ENCODE measurements at places on chromosomes 1 and 21. TPM values are rescaled to one million over a fixed set of nuclear protein-coding genes. Genes with fewer than 3 reads are reported as not detected.
A peak's percentile ranks its signal among the peaks of the same experiment; 100 is the strongest.

LRRC3 gene
- 4.6 TPM for polyA plus RNA-seq

DNA sequence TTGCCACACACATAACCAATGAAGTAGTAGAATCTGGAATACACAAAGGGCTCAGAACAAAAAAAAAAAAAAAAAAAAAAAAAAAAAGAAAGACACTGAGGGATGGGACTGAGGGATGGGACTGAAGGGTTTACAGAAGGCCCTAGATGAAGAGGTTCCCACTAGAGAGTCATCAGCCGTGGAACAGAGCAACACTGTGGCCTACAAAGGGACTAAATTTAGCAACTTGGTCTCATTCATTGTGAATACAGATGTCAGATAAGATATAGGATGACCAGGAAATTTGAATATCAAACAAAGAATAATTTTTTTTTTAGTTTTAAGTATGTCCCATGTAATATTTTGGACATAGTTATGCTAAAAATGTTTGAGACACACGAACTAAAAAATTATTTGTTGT is 62.1 kb downstream of the GLUL start:
- DNase-seq = no peak

GRCh38 chr1:63662056-63662836 is 69.0 kb downstream of the PGM1 start:
- DNase-seq = peak; percentile 72

- no peak for DNase-seq
Observed at GRCh38 chr1:183228347-183229220, 42.5 kb downstream of the LAMC2 start.

GRCh38 chr1:165075725-165076370 is 280.7 kb downstream of the LMX1A start:
- DNase-seq = peak; percentile 35

DNA sequence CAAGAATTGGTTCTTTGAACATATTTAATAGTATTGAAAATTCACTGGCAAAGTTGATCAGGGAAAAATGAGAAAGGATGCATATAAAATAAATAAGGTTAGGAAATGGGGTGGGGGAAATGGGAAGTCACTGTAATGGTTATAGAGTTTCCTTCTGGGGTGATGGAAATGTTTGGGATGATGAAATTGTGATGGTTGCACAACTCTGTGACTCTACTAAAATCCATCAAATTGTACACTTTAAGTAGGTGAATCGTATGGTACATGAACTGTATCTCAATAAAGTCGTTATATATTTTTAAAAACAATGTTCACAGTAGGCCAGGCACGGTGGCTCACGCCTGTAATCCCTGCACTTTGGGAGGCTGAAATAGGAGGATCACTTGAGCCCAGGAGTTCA is 56.4 kb upstream of the ZYG11A start:
- no peak for DNase-seq

ZNF648 gene
- polyA plus RNA-seq = 0.63 TPM

GRCh38 chr1:21530368-21531016 is 21.3 kb downstream of the ALPL start:
- no peak for DNase-seq

DNA sequence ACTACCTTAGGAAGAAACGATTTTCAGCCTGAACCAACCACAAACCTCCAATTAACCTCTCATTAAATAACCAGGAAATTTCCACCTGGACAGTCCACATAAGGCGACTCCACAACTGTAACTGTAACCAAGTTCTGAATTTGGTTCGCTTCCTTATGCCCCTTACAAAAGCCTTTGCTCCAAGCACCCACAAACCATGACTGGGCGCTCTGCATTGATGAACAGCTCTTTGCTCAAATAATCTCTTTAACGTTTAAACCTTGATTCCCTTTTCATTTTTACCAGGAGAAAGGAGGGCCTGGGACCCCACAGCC is 38.2 kb upstream of the ZNF124 start:
- no peak for DNase-seq

GRCh38 chr1:56973923-56974742 is 8.3 kb upstream of the C8B start:
- no peak for DNase-seq

A3GALT2 gene
- polyA plus RNA-seq = not detected

- no peak for DNase-seq
Observed at GRCh38 chr1:203671521-203672278, 45.1 kb downstream of the ATP2B4 start.

KPRP gene
- not detected for polyA plus RNA-seq

DNA sequence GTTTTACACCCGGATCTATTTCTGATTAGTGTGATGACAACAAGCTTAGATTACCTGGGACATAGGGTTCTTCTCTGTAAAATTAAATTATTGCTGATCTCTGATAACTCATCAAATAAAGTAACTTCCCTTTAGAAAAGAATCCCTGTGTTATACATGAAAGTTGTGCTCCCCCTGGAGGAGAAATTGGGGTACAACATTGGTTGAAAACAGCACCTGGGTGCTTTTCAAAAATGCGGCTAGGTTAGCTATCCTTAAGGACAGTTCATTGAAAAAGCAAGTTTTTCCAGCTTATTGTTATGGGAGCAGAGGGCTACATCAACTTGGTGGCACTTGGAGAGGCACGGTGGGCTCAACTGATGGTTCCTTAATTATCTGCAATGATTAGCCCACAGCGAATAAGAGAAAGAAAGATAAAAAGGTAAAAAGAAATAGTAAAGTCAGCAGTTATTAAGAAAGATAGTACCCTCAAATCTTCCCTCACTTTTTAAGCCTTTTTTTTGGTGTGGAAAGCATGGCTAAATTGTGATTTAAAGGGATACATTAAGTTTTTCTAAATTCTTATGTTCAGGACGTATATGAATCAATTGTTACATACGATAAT is 97.8 kb downstream of the FMN2 start:
- DNase-seq = peak; percentile 49

DNA sequence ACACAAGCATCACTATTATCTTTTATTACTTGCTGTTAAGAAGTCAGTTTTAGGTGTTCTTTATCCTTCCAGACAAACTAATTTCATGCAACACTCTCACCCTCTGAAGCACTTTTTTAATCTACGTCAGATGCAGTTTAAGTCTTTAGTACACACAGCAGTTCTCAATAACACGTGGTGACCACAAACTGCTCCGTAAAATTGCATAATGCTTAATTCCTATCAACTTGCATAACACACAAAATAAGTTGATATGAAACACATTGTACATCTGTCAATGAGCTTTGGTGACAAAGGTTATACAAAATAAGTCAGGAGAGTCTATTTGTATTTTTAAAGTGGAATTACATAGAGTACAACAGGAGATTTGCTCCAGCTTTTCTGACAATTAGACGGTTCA is 140.9 kb upstream of the ETS2 start:
- DNase-seq = no peak

GRCh38 chr1:15492596-15492995 is 16.7 kb downstream of the CELA2B start:
- DNase-seq = no peak

- DNase-seq = no peak
Observed at GRCh38 chr1:169318536-169319244, 48.9 kb downstream of the NME7 start.

GRCh38 chr1:12129624-12130023 is 37.2 kb upstream of the TNFRSF1B start:
- no peak for DNase-seq

DNA sequence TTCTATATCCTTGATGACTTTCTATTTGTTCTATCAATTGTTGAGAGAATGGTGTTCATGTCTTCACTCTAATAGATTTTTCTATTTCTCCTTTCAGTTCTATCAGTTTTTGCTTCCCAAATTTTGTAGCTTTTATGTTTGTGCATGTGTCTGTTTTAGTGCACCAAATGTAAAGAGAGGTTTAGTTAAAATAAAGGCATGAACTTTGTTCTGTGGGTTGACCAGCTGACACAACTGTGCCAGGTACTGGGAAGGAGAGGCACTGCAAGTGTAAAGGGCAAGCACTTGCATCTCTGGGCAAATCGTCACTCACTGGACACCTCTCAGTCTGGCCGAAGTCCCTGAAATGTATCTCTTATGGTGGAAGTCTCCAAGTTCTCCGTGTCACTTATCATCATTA is 38.6 kb upstream of the ABCD3 start:
- DNase-seq = no peak

DNAH14 gene
- 22.4 TPM for polyA plus RNA-seq

DNA sequence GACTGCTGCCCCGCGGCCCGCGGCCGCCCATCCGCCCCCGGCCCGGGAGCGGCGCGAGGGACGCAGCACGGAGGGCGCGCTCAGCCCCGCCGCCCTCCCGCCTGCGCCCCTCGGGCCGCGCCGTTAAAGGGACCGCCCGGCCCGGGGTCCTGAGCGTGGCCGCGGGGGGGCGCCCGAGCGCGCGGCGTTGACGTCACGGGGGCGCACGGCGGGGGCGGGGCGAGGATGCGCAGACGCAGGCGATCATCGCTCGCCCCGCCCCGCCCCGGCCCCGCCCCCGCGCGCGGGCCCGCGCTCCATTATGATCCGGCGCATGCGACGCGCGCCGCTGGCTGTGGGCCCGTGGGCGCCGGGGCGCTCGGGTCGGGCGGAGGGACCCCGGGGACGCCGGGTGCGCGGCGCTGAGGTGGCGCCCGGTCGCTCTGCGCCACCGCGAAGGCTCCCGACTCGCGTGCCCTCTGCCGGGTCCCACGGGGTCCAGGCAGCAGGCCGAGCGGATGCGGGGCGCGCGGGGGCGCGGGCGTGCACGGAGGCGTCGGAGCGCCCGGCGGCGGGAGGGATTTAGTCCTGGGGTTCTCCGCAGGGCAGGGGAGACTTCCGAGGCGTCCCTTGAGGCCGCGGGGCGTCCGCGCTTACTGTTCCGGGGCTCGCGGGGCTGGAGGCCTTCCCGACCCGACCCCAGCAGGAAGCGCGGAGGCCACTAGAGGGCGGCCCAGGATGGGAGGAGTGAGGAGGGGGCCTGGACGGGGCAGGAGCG is at the start of gene DVL1:
Gene DVL1 (minus strand): TSS at position 163 of the 757 bp plus-strand sequence. CDS start 353 bp downstream, outside the sequence.
- DNase-seq = peak; percentile 72

DNA sequence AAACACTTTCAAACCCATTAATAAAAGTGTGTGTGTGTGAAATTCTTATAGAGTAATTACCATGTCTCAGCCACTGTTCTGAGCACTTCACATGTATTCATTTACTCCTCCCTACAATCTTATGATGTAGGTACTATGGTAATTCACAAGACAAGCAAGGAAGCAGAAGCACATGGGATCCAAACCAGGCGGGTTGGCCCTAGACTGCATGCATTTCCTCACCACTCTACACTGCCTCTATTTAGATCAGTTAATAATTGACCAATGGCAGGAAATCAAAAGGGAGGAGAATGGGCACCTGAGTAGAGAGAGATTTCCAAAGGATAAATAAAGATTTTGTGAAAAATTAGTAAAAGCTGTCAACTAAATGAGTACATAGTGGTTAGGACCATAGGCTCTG is 15.7 kb downstream of the MAP3K21 start:
- DNase-seq = no peak

LRRC7 gene
- 14.2 TPM for polyA plus RNA-seq

GFI1 gene
- polyA plus RNA-seq = 0.23 TPM

FOXD2 gene
- 6.1 TPM for polyA plus RNA-seq

DNA sequence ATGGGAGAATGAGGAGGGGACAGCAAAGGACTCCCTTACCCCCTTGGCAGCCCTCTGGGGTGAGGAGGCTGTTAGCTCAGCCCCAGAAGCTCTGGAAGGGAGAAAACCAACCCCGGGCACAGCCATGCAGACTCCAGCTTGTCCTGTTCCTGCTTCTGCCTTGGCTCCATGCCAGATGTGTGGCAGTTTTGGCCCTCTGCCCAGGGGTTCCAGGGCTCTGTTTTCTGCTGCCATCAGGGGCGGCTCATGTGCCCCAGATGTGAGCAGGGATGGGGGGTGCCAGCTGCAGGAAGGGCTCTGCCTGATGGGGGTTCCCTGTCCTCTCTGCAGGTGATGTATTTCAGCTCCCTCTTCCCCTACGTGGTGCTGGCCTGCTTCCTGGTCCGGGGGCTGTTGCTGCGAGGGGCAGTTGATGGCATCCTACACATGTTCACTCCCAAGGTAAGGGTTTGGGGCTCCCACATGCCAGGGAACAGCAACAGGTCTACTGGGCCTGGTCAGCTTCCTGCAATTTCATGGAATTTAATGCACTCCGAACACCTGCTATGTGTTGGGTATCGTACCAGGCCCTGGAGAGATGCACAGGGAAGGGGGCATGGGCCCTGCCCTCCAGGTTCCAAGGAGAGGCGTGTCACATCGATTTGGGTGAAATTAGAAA is 26.1 kb downstream of the SLC6A17 start:
- no peak for DNase-seq

- no peak for DNase-seq
Observed at GRCh38 chr1:11854519-11854918, 4.2 kb downstream of the NPPB start.

- DNase-seq = no peak
Observed at GRCh38 chr1:14415396-14415795, 183.1 kb upstream of the KAZN start.

HTR1D gene
- 0.23 TPM for polyA plus RNA-seq

MTMR11 gene
- 35.7 TPM for polyA plus RNA-seq

CFHR2 gene
- polyA plus RNA-seq = not detected

EEIG2 gene
- 21.2 TPM for polyA plus RNA-seq

FNBP1L gene
- polyA plus RNA-seq = 136 TPM

- DNase-seq = no peak
Observed at GRCh38 chr1:22665752-22666151, 12.7 kb downstream of the C1QB start.

GRCh38 chr1:8625981-8626898 is 191.2 kb downstream of the RERE start:
- DNase-seq = no peak

DNA sequence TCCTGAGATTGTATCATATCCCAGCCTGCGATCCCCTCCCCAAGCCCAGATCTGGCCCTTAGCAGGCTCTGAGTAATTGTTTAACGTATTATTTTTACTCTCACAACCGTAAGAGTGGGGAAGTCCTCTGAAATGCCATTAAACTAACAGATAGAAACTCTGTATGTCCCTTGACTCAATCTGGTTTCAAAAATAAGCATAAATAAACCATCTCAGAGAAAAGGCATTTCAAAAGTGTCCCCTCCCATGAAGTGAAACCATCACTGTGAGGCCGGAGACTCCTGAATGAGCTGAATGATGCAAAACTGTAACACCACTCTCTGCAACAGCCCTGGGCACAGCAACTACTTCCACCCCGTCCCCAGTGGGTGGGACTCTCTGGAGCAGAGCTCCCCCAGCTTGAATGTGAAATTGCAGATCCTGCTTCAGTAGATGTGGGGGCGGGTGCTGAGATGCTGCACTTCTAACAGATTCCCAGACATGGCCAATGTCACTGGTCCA is 104.1 kb downstream of the SYF2 start:
- DNase-seq = no peak

DNA sequence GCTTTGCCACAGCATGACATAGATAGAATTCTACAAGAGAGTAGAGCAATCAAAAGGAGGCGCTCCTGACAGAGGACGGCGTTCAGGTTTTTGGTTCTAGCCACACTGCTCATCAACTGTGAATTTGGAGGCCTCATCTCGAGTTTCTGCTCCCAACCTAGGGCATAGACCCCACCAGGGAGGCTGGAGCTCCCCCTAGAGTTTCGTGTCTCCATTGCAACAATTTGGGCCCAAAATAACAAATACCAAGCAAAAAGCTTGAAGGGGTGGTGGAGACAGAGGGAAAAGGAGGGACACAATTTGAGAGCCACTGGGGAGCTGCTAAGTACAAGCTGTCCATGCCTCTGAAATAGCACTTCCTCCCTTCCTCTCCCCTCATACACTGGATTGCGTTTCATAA is 297.0 kb downstream of the GPATCH2 start:
- no peak for DNase-seq

F3 gene
- polyA plus RNA-seq = 51.1 TPM
